ENCODE measurements at places on chromosomes 5 and 9.
A peak's percentile ranks its signal among the peaks of the same experiment; 100 is the strongest.

DNA sequence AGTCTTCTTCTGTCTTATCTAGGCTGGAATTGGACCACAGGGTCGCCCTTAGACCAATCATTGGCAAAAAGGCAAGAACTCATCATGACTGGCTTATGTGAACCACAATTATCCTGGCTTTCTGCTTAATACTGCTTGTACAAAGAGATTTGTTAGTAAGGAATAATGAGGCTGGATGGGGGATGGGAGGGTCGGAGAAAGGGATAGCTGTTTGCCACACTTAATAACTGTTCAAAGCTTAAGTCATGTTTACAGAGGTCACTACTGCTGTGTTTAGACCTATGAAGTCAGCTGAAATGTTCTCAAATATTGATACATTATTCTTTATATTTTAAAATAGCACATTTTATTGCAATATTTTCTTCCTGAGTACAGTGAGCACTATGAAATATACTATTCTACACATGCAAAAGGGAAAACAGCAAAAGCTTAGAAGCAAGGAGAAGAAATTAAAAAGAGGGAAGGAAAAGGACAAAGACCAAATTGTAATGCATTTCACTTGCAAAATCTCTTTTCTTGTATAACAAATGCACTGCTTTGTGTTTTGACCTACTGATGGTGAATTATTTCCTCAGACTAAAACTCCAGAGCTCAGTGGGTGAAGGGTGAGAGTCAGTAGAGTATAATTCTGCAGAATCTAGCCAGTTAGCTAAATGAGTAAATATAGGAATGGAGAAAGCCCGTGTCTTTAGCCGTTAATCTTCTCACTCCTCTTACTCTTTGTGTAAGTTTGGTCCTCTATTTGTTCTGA lies 404.9 kb upstream of the ZNF608 start:
- DNase-seq = no peak

- DNase-seq = no peak
Measured at GRCh38 chr9:126365780-126366179, 39.2 kb downstream of the MVB12B start.

DNA sequence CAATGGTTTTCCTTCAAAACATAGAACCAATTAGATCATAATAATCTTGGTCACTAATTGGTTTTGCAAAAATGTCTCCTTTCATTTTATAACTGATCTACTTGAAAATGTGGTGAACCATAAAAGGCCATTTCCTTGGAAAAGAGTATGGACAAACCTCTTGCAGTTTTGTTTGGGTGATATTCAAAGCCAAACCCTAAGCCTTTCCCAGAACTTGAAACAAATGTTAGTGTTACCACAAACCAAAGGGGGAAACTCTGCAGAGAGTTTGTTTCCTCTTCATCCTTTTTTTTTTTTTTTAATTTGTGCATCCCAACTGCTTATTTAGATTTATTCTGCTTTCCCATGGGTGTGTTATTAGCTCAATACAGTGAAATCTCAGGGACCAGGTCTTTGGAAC lies 204.4 kb upstream of the ADAMTSL1 start:
- DNase-seq = no peak

DNA sequence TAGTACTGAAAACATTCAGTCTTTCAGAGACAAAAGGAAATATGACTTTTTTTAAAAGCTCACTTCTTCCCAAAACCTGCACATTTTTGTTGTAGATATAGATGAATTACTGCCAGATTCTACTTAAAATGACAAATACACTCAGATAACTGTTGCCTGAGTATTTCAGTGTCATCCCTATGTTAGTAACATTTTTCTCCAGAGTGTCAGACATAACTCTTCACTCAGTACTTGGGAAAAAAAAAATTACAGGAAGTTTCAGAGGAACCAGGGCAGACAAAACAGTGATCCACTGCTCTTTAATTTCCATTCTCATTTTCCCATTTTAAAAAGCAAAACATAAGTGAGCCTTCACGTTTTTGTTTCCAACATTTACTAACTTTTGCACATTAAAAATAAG lies 79.3 kb upstream of the ITGA1 start:
- DNase-seq = no peak

GRCh38 chr5:54637654-54638053 lies 120.1 kb downstream of the SNX18 start:
- no peak for DNase-seq

- no peak for DNase-seq
Measured at GRCh38 chr5:32126691-32127090, 47.4 kb downstream of the GOLPH3 start.

- DNase-seq = no peak
Measured at GRCh38 chr5:30042677-30043076, 1150.8 kb upstream of the CDH6 start.

DNA sequence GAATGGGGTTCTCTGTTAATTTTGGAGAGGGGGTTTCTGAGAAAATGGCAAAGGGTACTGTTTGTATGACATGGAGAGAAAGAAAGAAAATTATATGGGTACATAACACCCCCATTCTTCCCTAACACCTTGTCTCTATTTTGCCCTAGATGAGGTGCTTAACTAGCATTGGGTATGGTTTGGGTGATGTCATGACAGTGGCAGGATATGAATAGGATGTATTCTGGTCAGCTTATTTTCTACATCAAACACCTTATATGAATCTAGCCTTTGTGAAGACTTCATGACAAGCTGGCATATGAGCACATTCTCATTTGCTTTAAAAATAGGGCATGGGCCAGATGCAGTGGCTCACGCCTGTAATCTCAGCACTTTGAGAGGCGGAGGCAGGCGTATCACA lies 58.6 kb downstream of the LNPEP start:
- DNase-seq = no peak

GRCh38 chr5:158727771-158728311 lies 371.9 kb downstream of the EBF1 start:
- no peak for DNase-seq

- no peak for DNase-seq
Measured at GRCh38 chr5:141640051-141640415, 3.2 kb downstream of the RELL2 start.

DNA sequence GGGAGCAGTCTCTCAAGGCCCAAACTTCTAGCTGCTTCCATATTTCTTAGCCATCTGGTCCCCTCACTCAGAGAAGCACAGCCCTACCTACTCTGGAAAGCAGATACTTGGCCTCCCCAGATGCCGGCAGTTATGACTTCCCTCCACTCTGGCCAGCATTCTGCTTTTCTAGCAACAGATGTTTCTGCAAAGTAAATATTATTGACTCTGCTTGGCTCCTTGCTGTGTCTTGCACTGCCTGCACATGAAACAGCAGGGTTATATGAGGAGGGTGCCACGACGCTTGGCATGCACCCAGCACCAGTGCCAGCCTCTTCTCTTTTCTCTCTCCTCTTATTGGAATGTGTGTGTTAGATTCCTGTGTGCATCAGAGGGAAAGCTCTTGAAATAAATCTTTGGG lies 99.7 kb downstream of the ARHGAP26 start:
- no peak for DNase-seq

DNA sequence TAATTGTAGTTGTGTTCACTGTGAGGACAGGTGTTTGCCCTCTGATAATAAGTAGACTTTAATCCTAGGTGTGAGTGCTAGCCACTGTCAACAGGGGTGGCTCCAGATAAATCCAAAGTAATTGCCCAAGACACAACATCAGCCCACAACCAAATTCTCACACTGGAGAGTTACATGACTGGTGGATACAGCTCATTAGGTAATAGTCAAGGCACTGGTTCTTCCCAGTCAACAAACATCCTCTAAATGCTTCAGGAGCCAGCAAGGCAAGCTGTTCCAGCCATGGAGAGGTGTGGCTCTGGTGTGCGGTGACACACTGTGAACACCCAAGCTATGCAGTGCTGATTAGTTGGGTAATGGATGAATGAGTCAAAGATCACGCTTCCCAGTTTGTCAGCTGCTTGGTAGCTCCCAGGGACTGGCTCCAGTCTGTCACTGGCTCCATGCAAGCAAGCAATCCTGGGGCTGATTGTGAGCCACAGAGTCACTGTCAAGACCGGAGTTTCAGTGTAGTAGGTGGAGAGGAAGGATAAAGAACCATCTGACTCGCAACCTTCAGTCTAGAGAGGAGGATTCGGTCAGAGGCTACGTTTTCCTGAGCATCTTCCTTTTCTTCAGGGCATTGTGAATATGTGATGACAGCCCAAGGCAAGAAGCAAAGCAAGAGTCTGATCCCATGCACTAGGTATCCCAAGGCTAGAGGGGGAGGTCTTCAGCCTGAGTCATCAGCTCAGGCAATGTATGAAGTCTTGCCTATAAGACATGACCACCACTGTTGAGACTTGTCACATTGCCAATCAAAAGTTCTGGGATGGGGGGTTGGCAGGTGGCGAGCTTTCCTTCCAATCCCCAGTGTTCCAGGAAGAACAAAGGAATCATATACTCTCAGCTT lies 63.1 kb downstream of the UGCG start:
- peak; percentile 47 for DNase-seq

GRCh38 chr9:8718121-8718725 lies 918.6 kb upstream of the DMAC1 start:
- DNase-seq = peak; percentile 8

DNA sequence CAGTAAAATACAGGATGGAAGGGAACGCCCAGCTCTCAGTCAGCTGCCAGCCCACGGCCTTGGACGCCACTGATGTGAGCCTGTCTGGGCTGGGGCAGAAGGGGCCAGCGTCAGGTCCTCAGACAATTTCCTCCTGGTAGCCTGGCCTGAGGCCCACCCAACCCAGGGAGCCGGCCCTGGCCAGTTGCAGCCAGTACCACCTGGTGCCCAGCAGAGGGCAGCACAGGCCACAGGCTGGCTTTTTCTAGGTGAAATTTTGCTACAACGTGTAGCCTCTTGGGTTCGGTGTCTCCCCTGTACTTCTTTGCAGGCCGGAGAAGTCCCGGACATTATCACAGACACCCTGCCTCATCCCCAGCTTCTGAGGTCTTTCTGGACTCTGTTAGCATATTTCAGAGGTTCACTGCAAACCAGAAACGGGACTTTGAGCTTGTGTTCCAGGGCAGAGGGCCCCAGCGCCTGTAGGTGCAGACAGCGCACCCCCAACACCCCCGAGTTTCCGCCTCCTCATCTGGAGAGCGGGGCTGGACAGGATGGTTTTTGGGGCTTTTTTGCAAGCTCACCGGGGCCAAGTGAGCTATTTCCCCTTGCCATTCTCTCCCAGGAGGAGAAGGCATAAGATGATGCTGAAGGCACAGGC lies 45.9 kb upstream of the KCNMB1 start:
- DNase-seq = peak; percentile 57

- DNase-seq = peak; percentile 67
Measured at GRCh38 chr5:6745706-6746222, 32.5 kb downstream of the TENT4A start.

GRCh38 chr5:123351240-123351639 lies 72.0 kb downstream of the CEP120 start:
- DNase-seq = no peak

DNA sequence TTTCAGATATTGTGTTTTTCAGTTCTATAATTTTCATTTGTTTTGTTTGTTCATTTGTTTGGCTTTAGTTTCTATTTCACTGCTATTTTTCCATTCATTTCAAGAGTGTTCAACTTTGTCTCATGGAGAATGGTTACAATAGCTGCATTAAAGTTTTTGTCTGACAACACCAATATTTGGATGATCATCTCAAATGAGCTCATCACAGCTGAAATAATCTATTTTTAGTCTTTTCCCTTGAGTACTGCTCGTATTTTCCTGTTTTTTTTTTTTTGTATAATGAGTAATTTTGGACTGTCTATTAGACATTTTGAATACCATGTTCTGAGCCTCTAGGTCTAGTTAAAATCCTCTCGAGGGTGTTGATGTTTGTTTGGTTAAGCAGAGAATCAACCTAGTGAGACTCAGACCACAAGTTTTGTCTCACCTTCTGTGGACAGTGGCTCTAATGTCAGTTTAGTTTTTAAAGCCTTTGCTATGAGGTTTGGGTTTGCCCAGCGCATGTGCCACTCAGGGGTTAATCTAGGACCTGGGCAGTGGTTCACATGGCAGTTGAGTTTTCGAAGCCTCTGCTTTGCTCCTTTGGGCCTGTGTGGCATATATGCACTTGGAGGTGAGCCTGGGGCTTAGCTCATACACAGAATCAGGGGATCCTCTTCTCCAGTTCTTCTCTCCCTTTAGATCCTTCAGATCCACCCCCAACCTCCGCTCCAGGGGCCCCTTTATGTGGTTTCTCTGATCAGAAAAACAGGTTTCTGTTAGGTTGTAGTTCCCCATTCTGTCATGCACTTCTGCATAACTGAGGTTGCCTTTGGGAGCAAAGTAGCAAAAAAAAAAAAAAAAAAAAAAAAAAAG lies 79.8 kb downstream of the ARSB start:
- no peak for DNase-seq

- DNase-seq = no peak
Measured at GRCh38 chr5:128287740-128288139, 204.2 kb downstream of the SLC12A2 start.

DNA sequence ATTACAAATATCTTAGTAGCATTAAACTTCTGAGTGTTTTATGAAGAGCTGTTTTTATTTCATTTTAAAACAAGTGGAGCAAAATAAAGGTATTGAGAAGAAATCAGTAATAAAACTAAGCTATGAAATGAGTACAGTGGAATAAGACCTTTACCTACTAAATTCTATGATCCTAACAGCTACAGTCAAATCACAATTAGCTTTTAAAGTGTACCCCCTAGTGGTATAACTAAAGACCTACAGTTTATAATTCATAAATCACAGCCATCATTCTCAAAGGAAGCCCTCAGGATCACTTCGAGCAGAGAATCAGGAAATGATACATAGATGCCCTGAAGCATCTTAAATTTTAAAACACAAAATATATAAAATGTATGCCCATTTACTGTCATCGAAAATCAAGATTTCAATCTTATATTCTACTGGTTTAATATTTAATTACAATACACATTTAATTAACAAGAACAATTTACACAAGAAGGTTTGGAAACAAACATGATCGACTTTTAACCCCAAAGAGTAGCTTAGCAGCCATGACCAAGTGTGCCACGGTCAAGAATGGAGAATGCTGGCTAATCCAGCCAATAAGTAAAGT lies 12.3 kb downstream of the CCNH start:
- DNase-seq = peak; percentile 10

DNA sequence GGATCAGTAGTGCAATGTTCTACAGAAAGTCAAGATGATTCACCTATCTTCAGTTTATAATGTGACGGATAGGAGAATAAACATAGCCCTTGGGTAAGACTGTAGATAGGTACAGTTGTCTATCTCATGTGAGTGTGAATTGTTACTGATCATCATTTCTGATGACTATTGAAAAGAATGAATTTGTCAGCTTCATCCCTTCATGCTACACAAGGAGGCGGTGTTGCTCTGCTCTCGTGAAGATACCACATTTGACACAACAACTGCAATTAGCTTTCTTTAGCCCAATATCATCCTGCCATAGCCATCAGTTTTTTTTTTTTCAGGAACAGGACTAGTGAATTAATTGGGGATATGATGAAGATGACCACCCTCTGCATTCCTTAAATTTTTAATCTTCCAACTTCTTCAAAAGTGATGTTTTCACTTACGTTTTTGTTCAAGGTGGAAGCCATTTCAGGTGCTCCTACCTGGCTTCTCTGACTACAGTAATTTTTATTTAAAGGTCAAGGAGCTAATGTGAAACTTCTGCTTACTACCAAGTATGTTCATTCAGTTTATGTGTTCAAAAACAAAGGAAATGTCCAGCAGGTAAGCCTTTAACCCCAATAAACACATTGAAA lies 152.9 kb upstream of the MOCS2 start:
- DNase-seq = peak; percentile 39
